ENCODE measurements at places on chromosomes 7 and 10. TPM values are rescaled to one million over a fixed set of nuclear protein-coding genes. Genes with fewer than 3 reads are reported as not detected.

SLC35G1 gene
- 10.7 TPM for total RNA-seq

NUTM2B gene
- 1.8 TPM for total RNA-seq

PODXL gene
- total RNA-seq, result 21.4 TPM

SPDYE9 gene
- total RNA-seq, result not detected

GPR26 gene
- not detected for total RNA-seq

- H3K27me3 ChIP-seq, result peaks cover 6% of the 10 kb centered on the region
- H3K4me1 ChIP-seq, result no peaks in the 10 kb centered on the region
- H3K36me3 ChIP-seq, result no peaks in the 10 kb centered on the region
- H3K27ac ChIP-seq, result no peak overlapping the region
These were observed 13.0 kb downstream of the OR9A2 start for GRCh38 chr7:143013893-143014292.

DNA sequence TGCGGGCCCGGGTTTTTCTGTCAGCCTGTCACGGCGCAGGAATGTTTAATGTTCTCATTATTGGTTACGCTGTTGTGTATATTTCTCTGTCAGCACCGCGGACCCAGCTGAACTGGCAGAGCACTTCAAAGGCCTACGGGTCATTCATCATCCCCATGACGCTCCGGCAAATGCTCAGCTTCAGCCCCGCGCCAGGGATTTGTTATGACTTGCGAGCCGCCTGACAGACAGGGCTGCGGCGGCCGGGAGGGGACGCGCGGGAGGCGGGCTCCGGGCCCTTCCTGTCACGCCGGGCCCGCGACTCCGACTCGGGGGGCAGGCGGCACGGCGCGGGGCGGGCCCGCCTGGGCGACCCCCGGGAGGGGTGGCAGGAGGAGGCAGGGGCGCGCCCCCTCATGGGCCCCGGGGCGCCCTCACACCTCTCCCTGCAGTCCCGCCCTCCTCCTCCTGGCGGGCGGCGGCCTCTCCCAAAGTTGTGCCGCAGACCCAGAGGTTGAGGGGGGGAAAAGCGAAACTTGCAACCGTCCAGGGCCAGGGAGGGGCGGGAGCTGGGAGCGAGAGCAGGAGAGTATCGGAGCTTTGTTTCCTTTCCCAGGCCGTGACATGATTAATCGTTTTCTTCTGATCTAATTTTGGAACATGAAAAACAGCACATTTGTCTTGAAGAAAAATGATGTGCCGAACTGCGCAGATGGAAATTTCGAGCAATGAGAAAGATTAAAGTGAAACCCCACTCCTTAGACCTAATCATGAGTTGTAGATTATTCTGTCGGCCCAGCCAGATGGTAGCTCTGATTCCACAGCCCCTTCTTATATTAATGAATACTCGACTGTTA lies 59.3 kb upstream of the COMTD1 start:
- DNase-seq, result peak; percentile 69
- H3K4me3 ChIP-seq, result peak overlapping the region; percentile 86
- no peaks in the 10 kb centered on the region for H3K27me3 ChIP-seq
- H3K36me3 ChIP-seq, result peaks cover 2% of the 10 kb centered on the region

- H3K4me3 ChIP-seq, result no peak overlapping the region
- no peaks in the 10 kb centered on the region for H3K36me3 ChIP-seq
- H3K27ac ChIP-seq, result no peak overlapping the region
- DNase-seq, result no peak
These were observed 86.7 kb downstream of the ADCY1 start for GRCh38 chr7:45660901-45661211.

GRCh38 chr7:55488804-55489340 lies 83.4 kb downstream of the VOPP1 start:
- H3K4me1 ChIP-seq, result peaks cover 12% of the 10 kb centered on the region
- DNase-seq, result no peak
- no peaks in the 10 kb centered on the region for H3K27me3 ChIP-seq
- peaks cover 9% of the 10 kb centered on the region for H3K36me3 ChIP-seq

DNA sequence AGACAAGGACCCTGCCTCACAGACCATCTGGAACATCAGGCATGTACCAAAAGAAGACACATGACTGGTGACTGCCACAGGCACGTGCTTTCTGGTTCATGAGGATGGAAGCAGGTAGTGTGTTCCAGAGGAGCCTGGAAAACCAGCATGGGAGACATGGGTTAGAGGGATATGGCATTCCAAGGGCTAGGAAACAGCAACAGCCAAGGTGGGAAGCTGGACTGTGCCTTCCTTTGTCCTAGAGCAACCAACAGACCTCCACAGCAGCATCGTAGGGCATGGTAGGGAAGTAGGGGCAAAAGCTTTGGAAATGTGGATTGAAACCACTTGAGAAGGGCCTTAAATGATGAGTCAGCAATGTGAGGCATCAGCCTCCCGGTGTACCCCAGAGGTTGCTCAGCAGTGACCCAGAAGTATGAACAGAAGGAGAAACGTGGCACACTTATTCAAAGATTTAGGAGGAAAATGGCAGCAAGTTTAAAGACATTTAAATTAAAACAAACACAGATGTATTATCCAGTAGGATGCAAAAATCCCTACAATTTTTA lies 51.0 kb downstream of the PRLHR start:
- no peak overlapping the region for H3K27ac ChIP-seq
- H3K4me1 ChIP-seq, result no peaks in the 10 kb centered on the region
- DNase-seq, result no peak
- H3K4me3 ChIP-seq, result no peak overlapping the region
- peaks cover 60% of the 10 kb centered on the region for H3K27me3 ChIP-seq
- no peaks in the 10 kb centered on the region for H3K36me3 ChIP-seq

DNA sequence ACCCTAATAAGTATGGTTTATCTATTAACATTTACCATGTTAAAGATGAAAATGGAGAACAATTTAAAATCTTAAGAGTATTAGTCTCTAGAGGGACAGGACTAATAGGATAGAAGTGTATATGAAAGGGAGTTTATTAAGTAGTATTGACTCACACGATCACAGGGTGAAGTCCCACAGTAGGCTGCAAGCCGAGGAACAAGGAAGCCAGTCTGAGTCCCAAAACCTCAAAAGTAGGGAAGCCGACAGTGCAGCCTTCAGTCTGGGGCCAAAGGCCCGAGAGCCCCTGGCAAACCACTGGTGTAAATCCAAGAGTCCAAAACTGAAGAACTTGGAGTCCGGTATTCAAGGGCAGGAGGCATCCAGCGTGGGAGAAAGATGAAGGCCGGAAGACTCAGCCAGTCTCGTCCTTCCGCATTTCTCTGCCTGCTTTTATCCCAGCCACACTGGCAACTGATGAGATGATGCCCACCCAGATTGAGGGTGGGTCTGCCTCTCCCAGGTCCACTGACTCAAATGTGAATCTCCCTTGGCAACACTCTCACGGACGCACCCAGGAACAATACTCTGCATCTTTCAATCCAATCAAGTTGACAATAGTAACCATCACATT lies 140.8 kb upstream of the FAM20C start:
- no peak for DNase-seq
- no peaks in the 10 kb centered on the region for H3K4me1 ChIP-seq
- peaks cover 3% of the 10 kb centered on the region for H3K27me3 ChIP-seq
- H3K36me3 ChIP-seq, result no peaks in the 10 kb centered on the region

DNA sequence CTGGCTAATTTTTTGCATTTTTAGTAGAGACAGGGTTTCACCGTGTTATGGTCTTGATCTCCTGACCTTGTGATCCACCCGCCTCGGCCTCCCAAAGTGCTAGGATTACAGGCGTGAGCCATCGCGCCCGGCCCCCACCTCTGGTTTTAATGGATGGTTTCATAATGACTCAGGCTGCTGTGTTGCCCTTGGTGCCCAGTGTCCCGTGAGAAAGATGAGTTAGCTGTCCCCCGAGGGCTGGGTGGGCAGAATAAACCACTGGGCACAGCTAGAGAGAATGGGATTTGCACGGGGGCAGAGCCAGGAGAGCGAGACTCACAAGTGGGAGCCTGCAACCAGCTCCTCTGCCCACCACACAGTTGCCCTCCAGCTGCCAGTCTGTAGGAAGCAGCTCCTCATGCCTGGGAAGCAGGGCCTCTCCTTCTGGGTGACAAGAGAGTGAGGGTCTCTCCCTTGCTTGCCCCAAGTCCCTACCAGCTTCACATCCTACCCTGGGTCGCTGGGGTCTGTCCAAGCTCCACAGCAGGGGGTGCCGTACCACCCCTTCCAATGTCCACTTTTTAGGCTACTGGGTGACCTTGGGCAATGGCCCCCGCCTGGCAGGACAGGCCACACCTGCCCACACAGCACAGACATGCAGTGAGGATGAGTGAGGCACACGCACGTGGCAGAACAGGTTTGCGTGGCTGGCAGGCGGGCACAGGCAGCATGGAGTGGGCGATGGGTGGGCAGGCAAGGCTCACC lies 16.1 kb upstream of the NDST2 start:
- H3K27me3 ChIP-seq, result no peaks in the 10 kb centered on the region
- H3K27ac ChIP-seq, result no peak overlapping the region
- DNase-seq, result no peak

- no peak for DNase-seq
- H3K4me3 ChIP-seq, result no peak overlapping the region
- H3K4me1 ChIP-seq, result no peaks in the 10 kb centered on the region
- H3K27ac ChIP-seq, result no peak overlapping the region
These were observed 93.6 kb downstream of the GPR37 start for GRCh38 chr7:124672011-124672410.

GRCh38 chr7:111212857-111213523 lies 122.1 kb downstream of the LRRN3 start:
- H3K4me3 ChIP-seq, result no peak overlapping the region
- H3K4me1 ChIP-seq, result peaks cover 6% of the 10 kb centered on the region
- H3K27me3 ChIP-seq, result no peaks in the 10 kb centered on the region
- DNase-seq, result no peak
- H3K27ac ChIP-seq, result no peak overlapping the region

DNA sequence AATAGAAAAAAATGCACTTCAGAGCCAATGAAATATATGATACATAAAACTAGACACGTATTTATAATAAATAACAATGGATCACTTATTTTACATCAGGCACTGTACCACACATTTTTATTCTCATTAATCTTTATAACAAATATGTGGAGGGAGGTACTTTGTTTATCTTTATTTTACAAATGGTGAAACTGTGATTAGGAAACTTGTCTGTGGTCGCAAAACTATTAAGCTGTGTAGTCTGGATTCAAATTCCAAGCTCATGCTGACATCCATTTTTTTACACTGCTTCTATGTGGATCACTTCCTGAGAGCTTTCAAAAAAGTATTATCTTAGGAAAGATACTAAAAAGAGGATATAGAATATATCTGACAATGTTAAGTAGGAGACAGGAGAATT lies 978.6 kb downstream of the SORCS1 start:
- no peak overlapping the region for H3K4me3 ChIP-seq
- DNase-seq, result no peak
- H3K36me3 ChIP-seq, result no peaks in the 10 kb centered on the region
- no peaks in the 10 kb centered on the region for H3K27me3 ChIP-seq

GRCh38 chr10:28180654-28181053 lies 122.2 kb downstream of the MPP7 start:
- no peaks in the 10 kb centered on the region for H3K36me3 ChIP-seq
- H3K4me3 ChIP-seq, result no peak overlapping the region
- H3K4me1 ChIP-seq, result peaks cover 5% of the 10 kb centered on the region
- H3K27ac ChIP-seq, result no peak overlapping the region
- H3K27me3 ChIP-seq, result no peaks in the 10 kb centered on the region
- DNase-seq, result no peak

GRCh38 chr7:40135317-40135610 lies 459 bp downstream of the SUGCT start:
- H3K27me3 ChIP-seq, result peaks cover 3% of the 10 kb centered on the region
- no peak for DNase-seq
- H3K4me3 ChIP-seq, result peak overlapping the region; percentile 92
- H3K4me1 ChIP-seq, result peaks cover 16% of the 10 kb centered on the region

DNA sequence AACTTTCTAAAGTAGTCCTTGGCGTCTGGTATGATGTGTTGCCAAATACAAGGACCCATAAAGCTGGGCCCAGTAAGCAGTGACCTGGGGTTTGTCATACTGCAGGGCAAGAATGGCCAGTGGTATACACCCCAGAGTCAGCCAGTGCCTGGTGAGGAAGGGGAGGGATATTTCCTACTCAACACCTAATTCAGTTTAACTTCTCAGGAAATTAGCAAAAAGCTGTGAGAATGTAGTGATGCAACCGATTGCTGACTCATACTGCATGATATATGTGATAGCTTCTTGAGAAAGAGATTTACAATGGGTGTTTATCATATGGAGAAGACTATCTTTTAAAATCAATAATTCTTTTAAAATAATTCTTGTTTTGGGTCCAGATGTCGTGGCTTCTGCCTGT lies 889.3 kb upstream of the CELF2 start:
- no peaks in the 10 kb centered on the region for H3K27me3 ChIP-seq
- H3K4me1 ChIP-seq, result peaks cover 3% of the 10 kb centered on the region
- no peak overlapping the region for H3K27ac ChIP-seq
- no peaks in the 10 kb centered on the region for H3K36me3 ChIP-seq

DNA sequence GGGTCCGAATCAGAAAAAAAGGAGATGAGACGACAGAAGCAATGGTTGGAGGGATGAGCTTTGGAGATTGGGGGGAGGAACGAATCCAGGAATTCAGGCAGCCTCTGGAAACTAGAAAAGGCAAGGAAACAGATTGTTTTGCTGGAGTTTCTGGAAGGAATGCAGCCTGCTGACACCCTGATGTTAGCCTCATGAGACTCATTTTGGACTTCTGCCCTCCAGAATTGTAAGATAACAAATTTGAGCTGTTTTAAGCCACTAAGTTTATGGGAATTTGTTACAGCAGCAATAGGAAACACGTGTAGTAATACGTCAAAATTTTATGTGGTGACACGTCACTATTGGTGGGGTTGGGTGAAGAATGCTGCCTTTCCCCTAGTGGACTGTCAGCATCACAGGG lies 25.6 kb upstream of the NPS start:
- H3K4me3 ChIP-seq, result no peak overlapping the region
- H3K27ac ChIP-seq, result no peak overlapping the region
- H3K27me3 ChIP-seq, result peaks cover 9% of the 10 kb centered on the region
- peaks cover 27% of the 10 kb centered on the region for H3K4me1 ChIP-seq
- DNase-seq, result no peak
- no peaks in the 10 kb centered on the region for H3K36me3 ChIP-seq

- H3K4me3 ChIP-seq, result no peak overlapping the region
- no peak for DNase-seq
- H3K36me3 ChIP-seq, result peaks cover 4% of the 10 kb centered on the region
- H3K27ac ChIP-seq, result no peak overlapping the region
- no peaks in the 10 kb centered on the region for H3K27me3 ChIP-seq
These were observed 32.1 kb downstream of the SGCE start for GRCh38 chr7:94623820-94624219.

- no peak overlapping the region for H3K27ac ChIP-seq
- no peaks in the 10 kb centered on the region for H3K36me3 ChIP-seq
- DNase-seq, result no peak
- no peaks in the 10 kb centered on the region for H3K4me1 ChIP-seq
- H3K4me3 ChIP-seq, result no peak overlapping the region
These were observed 767.7 kb downstream of the TYW1 start for GRCh38 chr7:67764289-67764688.

DNA sequence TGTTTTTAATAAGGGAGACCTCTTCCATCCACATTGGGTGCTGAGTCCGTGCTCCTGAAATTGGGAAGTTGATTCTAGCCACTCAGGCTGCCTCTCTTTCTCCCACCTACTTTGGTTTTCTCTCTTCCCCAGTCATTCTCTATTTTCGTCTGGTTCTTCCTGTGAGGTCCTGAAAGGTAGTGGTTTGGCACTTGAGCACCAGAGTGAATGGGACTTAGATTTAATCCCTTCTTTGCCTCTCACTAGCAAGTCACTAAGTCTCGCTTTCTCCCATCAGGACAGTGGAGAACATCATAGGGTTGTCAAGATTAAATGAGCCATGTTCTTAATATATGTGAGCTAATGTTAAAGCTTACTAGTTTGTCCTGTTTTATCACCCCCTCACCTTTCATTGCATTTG lies 4.0 kb upstream of the AASS start:
- no peaks in the 10 kb centered on the region for H3K27me3 ChIP-seq
- no peaks in the 10 kb centered on the region for H3K36me3 ChIP-seq
- H3K4me1 ChIP-seq, result peaks cover 14% of the 10 kb centered on the region
- no peak overlapping the region for H3K27ac ChIP-seq
- peak overlapping the region; percentile 32 for H3K4me3 ChIP-seq
- DNase-seq, result no peak
